IgD-negative memory B cell (primary cell): ENCODE measurements at places on chromosomes 1 and 21. TPM values are rescaled to one million over a fixed set of nuclear protein-coding genes. Genes with fewer than 3 reads are reported as not detected.

NPR1 gene
- not detected for polyA plus RNA-seq

FBXO2 gene
- polyA plus RNA-seq, result 18.0 TPM

MFSD2A gene
- 1.5 TPM for polyA plus RNA-seq

HSD3B2 gene
- polyA plus RNA-seq, result not detected

HCN3 gene
- polyA plus RNA-seq, result 2.3 TPM

SLAMF6 gene
- 109 TPM for polyA plus RNA-seq

RO60 gene
- 76.0 TPM for polyA plus RNA-seq

TBX15 gene
- not detected for polyA plus RNA-seq

KRTAP19-3 gene
- polyA plus RNA-seq, result not detected

LIN28A gene
- not detected for polyA plus RNA-seq

THBS3 gene
- polyA plus RNA-seq, result 1.4 TPM

ZNF695 gene
- polyA plus RNA-seq, result 0.36 TPM

ZNF436 gene
- 2.5 TPM for polyA plus RNA-seq

CRNN gene
- not detected for polyA plus RNA-seq

C8B gene
- not detected for polyA plus RNA-seq

TSPAN1 gene
- not detected for polyA plus RNA-seq

DDAH1 gene
- 0.19 TPM for polyA plus RNA-seq

F13B gene
- not detected for polyA plus RNA-seq

CCDC24 gene
- 5.3 TPM for polyA plus RNA-seq
